WTC11 (cell line): ENCODE measurements at places on chromosomes 11 and 22.

DNA sequence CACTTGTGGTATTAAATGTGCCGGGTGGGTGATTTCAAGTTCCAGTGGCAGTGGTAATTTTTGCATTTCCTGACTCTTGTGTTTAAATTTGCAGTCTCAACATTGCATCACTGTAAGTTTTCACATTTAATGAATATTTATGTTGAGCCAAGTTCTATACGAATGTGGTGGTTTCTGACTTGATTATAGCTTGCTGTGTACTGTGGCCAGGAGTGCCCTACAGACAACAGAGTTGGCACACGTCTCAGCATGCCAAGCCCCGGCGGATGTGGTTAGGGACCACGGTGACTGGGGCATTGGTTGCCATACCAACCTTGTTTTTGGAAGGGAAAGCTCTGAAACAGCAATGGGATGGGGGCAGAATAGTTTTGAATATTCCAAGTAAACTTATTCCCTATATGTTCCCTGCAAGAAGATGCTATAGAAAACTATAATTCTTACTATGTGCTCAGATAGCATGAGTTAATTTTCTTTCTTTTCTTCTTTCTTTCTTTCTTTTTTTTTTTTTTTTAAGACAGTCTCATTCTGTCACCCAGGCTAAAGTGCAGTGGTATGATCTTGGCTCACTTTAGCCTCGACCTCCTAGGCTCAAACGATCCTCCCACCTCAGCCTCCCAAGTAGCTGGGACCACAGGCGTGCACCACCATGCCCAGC lies 16.0 kb downstream of the ZNRF3 start:
- no peak for DNase-seq

- DNase-seq: no peak
These were observed 6.8 kb upstream of the SUN2 start for GRCh38 chr22:38762551-38762983.

- peak; percentile 20 for DNase-seq
These were observed 37.2 kb downstream of the IGSF9B start for GRCh38 chr11:133919330-133920108.

DNA sequence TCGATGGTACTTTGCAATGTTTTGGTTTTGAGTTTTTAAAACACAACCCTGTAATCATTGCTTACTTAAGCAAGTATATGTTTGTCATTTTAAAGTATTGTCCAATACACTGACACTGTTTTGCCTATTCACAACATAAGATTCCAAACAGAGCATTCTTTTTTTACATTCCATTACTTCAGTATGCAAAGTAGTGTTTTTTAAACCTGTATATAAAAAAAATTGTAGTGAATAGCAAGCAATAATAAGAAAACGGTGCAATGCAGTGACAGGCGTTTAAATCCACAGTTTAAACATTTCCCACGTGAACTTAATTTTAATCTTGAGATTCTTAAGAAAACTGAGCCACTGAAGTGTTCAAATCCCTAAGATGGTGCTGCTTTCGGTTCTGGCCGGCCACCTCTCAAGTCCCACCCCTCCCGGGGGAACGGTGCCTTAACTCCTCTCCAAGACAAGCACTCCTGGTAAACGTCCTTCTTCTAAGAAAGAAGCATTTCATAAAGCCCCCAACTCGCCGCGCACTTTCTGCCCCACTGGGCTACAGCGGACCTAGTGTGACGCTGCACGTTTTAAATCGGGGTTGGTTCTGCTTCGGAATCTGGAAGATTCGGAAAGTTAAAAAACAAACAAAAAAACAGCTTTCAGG lies 2.9 kb downstream of the PGR start:
- peak; percentile 26 for DNase-seq

GRCh38 chr22:26615149-26615548 lies 2.7 kb downstream of the CRYBB1 start:
- no peak for DNase-seq

DNA sequence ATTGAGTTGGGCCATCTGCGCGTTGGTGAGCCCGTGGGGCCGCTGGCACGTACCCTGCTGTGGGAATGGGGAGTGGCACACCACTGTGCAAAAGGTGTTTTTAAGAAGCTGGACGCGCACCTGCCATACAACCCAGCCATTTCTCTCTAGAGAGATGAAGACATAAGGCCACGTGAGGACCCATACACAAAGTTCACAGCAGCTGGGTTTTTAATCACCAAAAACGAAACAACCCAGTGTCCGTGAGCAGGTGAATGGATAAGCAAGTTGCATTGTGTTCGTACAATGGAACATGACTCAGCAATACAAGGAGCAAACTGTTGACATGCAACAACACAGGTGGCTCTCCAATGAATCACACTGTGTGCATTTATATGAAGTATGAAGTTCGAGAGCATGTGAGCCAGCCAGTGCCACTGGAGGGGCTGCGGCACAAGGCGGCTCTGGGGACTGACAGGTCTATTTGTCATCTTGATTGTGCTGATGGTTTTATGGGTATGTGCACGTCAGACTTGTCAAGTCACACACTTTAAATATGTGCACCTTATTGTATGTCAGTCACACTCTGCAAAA lies 30.6 kb upstream of the PANX2 start:
- DNase-seq: no peak

- no peak for DNase-seq
These were observed 14.5 kb downstream of the PCSK7 start for GRCh38 chr11:117217141-117218084.

DNA sequence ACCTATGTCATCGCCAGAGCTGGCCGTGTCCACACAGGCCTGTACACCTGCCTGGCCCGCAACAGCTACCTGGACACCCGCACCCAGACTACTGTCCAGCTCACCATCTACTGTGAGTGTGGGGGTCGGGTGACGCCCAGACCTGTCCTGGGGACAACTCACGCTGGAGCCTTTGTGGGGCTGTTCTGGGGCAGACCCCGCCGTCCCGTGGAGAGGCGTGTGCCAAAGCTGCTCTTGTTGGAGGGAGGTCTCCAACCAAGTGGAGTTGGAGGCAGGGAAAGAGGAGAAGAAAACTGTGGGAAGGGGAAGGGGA lies 4.3 kb downstream of the VSIG10L2 start:
- DNase-seq: no peak

GRCh38 chr22:44916281-44917231 lies 93.2 kb downstream of the PHF21B start:
- no peak for DNase-seq

DNA sequence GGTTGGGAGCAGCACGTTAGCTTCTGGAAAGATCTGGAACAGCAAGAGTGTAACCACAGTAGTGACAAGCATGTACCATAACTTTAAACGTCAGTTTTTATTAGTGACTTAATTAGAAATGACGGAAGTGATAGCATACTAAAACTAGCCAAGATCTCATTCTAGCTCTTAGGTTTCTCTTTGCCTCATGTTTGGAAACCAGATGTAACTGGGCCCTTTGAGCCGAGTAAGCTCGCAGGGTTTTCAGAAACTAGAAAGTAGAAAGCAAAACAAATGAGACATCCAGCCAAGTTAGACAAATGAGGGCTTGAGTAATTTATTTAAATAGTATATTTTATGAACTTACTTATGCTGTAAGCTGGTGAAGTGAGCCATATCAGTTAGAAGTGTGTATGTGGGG lies 40.2 kb upstream of the SLC5A12 start:
- no peak for DNase-seq

DNA sequence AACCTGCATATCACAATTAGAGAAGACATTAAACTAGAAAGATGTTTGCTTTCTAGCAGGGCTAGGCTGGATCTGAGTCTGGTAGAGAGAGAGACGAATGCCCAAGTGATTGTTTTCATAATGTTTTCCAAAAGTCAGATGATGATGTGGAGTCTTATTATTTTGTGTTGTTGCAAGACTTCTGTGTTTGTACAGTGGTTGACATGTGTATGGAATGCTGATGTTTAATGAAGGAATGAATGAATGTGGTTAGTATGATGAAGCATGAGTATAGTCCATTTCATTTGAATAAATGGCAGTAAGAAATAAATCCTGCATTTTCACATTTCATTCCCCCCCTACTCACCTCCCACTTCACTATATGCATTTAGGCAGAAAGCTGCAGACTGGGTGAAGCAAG lies 69.6 kb downstream of the PPP2R1B start:
- no peak for DNase-seq

GRCh38 chr22:22703715-22704114 lies 59.3 kb downstream of the GGTLC2 start:
- DNase-seq: no peak

DNA sequence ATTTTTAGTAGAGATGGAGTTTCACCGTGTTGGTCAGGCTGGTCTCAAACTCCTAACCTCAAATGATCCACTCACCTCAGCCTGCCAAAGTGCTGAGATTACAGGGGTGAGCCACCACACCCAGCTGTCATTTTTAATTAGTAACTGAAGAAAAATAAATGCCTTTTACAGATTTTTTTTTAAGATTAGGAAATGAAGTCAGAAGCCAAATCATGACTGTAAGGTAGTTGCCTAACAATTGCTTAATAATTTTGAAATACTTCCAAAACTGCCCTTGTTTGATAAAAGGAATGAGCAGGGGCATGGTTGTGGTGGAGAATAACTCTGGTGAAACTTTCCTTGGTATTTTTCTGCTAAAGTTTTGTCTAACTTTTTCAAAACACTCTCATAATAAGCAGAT lies 98.9 kb upstream of the SLC5A12 start:
- no peak for DNase-seq

DNA sequence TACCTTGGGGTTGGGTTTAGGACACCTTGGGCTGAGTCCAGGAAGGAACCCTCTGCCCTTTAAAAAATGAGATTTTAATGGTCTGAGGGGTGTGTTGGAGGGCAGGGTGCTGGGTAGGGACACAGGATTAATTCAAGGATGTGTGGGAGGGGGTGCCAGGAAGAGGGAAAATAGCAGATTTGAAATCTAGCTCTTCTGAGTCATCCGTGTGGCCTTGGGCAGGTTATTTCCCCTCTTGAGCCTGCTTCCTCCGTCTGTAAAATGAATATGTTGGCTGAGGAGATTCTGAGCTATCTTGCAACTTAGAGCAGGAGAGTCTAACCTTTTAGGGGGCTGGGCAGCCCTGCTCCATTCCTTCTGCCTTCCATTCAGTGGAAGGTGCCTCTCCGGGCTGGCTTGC lies 3.0 kb downstream of the TSPAN18 start:
- DNase-seq: no peak

DNA sequence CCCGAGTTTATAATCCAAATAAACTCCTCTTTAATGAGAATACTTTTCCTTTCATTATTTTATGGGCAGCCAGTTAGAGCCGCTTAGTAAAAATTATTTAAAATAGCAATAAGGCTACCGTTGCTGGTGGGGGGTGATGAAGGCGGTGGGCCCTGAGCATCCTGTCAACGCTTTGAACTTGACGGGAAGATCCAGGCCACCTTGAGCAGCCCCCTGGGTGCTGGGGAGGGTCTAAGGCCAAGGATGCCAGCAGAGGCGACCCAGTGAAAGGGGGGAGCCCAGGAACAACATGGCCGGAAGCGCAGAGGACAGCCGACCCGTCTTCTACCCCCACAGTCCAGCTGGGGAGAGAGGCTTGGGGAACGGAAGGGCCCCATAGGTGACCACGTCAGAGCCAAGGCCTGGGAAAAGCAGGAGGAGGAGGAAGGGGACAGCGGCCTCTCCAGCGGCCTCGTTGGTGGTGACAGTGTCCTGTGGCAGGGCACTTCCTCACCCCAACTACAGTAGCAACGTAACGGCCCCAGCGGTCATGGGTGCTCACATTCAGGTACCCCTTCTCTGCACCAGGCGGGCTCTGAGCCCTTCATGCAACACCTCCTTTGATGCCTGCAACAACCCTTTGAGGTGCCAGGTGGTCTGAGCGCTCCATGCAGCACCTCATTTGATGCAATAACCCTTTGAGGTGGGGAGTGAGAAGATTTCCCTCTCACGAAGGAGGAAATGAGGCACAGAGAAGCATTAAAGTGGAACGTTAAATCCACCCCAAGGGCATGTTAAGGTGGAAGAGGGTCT lies 695.3 kb downstream of the TBC1D22A start:
- no peak for DNase-seq

- peak; percentile 80 for DNase-seq
These were observed 479 bp downstream of the RSF1 start for GRCh38 chr11:77819921-77820564.

DNA sequence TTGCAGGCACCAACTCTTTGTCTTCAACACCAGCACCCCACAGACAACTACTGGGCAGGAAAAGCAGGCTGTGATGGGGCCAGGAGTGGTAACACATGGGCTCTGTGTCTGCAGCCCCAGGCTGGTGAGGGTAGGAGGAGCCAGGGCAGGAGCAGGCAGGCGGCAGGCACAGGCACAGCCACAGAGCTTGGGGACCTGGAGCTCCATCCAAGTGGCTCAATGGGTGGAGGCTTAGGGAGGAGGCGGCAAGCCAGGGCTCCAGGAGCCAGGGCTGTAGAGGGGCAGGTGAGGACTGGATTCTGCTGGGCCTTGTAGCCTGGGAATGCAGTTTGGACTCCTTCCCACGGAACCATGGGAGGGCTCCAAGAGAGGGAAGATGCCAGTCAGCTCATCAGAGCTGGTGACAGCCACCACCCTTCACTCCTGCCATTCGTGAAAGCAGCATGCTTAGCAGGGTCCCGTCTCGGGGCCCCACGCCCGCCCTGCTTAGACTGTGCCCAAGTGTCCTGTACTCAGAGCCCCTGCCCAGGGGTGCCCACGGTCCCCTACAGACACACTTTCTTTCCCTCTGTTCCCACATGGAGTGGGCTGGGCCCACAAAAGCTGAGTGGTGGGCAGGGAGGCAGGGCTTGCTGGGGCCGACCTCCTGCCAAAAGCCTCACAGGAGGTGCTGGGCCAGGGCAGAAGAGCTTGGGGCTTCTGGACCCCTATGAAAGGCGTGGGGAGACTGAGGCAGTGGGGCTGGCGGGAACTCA lies 12.4 kb downstream of the TTC38 start:
- DNase-seq: no peak

- DNase-seq: no peak
These were observed 58.9 kb downstream of the MYEOV start for GRCh38 chr11:69352715-69353319.

DNA sequence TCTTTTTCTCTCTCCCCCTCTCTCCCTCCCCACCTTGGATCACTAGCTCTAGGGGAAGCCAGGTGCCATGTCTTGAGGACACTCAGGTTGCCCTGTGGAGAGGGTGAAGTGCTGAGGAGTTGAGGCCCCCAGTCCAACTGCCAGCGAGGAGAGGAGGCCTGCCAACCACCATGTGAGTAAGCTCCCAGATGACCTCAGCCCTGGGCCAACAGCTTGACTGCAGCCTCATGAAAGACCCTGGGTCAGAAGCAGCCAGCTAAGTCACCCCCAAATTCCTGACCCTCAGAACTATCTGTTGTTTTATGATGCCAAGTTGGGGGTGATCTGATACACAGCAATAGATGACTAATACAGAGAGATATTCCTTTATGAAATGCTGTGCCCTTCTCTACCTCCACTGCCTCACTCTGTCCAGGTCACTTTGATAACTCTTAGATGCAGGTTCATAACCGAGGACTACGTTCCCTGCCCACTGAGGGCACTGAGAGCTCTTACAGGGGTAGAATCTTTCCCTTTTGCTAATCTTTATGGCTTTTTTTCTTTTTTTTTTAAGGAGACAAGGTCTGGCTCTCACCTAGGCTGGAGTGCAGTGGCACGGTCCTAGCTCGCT lies 8.0 kb downstream of the ARFGAP3 start:
- DNase-seq: no peak

GRCh38 chr11:82757660-82758357 lies 24.1 kb upstream of the FAM181B start:
- DNase-seq: no peak
